SK-MEL-5 (cell line): ENCODE measurements at places on chromosomes 11 and 22.

DNA sequence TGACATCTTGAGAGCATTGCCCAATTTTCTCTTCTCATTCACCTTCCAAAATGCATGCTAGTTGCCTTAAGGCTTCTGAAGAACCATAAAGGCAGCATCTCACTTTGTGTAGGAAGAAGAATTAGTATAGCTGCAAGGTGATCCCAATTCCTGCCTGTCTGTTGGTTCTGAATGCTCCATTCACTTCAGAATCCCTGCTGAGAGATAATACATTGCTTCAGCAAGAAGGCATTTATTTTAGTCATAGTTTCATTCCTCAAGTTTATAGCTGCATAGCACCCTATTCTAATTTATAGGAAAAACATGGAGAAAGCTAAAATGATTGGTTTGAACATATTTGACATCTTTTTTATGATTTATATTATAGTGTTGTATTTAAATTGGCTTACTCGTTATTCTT is 181.3 kb downstream of the METTL15 start:
- DNase-seq = no peak

DNA sequence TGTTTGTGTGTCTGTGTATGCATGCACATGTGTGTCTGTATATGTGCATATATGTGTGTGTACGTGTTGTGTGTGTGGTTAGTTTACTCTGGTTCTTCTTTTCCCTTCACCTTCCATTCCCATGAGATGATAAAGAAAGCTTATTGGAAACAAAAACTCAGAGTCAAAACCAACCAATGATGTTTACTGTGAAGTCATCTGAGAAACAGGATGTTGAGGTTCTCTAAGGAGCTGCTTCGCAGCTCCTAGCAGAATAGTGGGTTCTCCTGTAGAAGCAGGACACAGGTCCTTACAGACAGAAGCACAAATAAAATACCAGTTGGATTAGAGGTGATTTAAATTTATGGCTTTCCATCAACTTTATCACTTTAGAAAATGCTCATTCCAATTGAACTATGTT is 256.1 kb upstream of the PLET1 start:
- no peak for DNase-seq

DNA sequence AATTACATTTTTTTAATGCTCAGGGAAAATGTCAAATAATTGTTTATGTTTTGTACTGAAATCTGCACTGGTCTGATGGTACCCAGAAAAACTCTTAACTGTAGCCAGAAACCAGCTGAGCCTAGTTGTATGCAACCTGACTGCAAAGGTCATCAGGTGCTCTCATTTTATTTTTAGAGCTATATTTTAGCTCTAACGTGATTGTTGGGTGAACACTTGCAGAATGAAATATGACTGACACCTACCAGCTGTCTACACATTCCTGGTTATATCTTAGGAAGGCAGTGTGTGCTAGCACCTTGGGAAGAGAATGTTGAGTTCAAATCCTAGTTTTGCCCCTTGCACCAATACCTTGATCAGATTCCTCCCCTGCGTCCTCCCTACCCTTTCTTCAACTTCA is 23.6 kb downstream of the PTPRJ start:
- DNase-seq = no peak

- no peak for DNase-seq
Measured at GRCh38 chr11:86211619-86212018, 32.9 kb upstream of the EED start.

GRCh38 chr22:42939941-42940653 is 74.9 kb downstream of the PACSIN2 start:
- peak; percentile 75 for DNase-seq

DNA sequence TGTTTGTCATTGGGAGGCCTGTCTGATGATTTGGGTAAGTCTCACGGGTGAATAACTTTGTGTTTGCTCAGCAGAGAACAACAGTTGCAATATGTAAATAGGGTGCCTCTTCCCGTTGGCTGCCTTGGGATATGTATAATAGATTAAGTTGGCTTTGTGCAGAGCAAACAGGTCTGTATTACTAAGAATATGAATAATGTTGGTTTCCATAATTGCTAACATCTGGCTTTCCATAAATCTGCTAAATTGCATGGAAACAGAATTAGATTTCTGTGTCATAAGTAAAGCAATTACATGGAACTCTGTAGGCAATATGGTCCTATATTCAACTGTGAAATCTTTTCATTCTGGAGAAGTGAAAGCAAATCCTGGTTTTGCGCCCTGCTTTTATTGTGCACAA is 636.0 kb upstream of the ANO5 start:
- DNase-seq = no peak

DNA sequence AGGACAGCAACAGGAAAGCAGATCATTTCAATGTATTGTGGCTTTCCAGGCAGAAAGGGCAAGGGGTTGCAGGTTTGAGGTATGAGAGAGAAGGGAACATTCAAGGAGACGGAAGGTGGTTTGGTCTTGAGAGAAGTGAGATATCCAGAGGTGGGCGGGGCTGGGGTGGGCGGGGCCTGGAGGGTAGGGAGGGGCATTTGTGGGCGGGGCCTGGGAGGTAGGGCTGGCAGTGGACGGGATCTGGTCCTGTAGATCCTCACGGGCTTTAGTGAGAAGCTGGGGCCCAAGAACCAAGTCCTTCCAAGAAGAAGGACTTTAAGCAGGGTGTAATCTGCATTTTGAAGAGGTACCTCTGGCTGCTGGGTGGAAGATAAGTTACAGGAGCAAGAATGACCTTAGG is 199.2 kb downstream of the MN1 start:
- peak; percentile 17 for DNase-seq

- no peak for DNase-seq
Measured at GRCh38 chr11:74476536-74476935, 9.2 kb upstream of the KCNE3 start.

DNA sequence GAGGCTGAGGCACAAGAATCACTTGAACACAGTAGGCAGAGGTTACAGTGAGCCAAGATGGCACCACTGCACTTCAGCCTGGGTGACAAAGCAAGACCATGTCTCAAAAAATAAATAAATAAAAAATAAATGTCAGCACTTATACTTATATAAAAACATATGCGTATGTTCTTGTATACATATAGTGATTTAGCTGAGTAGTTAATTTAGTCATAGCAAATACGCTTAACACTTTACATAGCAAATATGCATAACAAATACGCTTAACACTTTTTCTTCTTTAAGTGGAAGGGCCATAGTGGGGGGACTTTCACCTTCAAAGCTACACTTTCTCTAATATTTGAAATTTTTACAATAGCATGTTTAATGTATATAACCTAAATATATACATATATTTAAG is 64.0 kb upstream of the CAPRIN1 start:
- no peak for DNase-seq

DNA sequence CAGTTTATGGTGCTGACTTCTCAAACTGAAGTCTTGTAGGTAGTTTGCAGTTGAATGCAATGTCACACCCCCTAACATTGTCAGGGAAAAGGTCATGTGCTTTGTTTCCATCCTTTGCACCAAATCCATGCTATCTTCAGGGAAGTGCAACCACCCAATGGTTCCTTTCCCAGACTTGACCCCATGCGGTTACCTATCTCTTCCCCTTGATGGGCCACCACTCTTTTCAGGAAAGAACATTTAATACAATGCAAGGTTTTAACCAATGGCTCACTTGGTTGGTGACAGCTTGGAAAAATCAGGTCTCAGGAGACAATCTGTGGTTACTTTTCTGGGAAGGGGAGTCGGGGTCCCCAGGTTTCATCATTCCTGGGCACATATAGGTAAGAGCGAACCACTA is 2.1 kb downstream of the ABTB2 start:
- no peak for DNase-seq

- no peak for DNase-seq
Measured at GRCh38 chr11:125441648-125442410, 54.2 kb downstream of the FEZ1 start.

- no peak for DNase-seq
Measured at GRCh38 chr11:9839550-9839949, 175.7 kb downstream of the SWAP70 start.

- no peak for DNase-seq
Measured at GRCh38 chr22:49331878-49332277, 495.8 kb downstream of the BRD1 start.

DNA sequence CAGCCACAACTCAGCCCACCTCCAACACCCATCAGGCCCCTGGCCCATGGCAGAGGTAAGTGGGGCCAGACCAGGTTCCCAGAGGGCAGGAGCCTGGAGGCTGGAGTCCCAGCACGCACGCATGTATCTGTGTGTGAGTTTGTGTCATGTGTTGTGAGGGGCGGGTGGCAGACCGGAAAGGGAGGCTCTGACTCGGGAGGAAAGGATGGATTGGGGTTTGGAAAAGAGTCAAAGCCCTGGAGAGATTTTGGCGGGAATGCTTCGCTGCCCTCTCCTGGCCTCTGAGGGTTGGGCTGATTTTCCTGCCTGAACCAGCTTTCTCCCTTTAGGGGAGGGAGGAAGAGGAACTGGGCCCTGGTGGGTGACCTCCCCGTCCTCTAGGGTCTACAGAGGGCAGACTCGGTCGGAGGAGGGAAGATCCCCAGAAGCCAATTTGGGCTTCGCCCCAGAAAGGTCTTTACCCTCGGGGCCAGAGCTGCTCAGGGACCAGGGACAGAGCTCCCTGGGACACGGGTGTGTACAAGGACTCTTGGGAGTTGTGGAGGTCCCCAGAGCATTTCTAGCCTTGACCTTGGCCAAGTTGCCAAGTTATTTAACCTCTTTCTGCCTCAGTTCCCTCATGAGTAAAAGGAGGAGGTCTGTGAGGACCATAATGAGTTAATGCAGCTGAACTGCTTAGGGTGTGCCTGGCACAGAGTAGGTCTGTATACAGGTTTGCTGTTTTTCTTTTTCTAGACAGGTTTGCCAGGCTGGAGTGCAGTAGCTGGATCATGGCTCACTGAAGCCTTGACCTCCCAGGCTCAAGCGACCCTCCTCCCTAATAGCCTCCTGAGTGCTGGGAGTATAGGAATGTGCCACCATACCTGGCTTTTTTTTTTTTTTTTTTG is 6.9 kb downstream of the C11orf68 start:
- peak; percentile 65 for DNase-seq

DNA sequence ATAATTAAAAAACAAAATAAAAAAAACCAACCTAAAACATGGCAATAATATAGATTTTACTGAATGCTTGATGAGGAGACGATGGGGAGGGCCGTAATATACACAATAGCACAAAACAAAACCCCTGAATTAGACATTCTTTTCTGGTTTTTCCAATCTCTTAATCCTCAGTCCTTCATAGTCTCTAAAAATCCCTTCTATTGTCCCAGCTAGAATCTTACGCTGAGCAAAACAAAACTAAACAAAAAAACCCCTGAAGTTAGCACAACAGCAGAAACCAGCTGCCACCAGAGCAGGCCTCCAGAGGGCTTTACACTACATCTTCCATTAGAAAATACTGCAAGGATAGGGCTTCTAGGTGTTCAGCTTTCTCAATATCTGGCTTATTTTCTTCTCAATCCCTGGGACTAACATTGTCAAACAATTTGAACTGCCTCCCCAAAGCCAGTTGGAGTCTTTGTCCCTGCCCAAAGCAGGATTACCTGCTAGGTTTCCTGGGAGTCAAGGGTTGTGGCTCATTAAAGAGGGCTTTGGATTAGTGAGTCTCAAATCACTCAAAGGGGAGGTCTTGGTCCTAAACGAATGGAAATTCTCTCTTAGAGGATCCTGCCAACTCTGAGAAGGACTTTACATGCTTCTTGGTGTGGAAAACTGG is 2.1 kb upstream of the RNF26 start:
- DNase-seq = no peak

GRCh38 chr11:66466225-66467033 is at the start of gene PELI3:
PELI3 (plus strand) TSS chr11:66466905; CDS start chr11:66468129, 1,224 bp downstream.
- DNase-seq = peak; percentile 82

- no peak for DNase-seq
Measured at GRCh38 chr11:14320020-14320419, 39.0 kb downstream of the RRAS2 start.

DNA sequence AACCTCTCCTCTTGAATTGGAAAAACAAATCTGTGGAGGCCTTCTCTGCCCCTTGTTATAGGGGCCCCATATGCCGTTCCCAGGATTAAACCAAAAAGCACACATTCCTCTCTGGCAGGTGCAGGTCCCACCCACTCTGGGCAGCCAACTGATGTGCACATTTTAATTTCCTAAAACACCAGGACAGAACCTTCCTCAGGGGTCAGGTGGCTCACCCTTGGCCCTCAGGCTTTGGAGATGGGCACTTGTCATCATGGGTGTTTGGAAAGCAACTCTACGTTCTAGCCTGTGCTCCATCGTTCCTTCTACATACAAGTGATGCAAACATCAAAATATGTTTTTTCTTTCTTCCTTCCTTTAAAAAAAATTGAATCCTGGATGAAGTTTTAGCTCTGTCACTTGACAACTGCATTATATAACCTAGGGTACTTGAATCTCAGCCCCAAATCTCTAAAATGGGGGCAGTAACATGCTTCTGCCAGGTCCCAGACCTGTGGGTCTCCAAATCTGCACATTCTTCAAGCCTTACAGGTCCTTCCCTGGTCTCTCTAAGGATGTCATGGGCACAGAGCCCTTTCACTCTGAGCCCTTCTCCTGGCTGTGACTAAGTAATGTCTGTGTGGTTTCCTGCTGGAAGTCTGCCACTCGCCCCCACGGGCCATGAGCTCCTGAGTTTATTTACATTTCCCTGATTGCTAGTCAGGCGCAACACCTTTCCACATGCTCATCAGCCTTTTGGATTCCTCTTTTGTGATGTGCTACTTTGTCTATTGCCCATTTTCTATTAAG is 43.8 kb downstream of the KCNQ1OT1 start:
- no peak for DNase-seq

GRCh38 chr11:110454609-110455008 is 24.9 kb downstream of the FDX1 start:
- DNase-seq = no peak

DNA sequence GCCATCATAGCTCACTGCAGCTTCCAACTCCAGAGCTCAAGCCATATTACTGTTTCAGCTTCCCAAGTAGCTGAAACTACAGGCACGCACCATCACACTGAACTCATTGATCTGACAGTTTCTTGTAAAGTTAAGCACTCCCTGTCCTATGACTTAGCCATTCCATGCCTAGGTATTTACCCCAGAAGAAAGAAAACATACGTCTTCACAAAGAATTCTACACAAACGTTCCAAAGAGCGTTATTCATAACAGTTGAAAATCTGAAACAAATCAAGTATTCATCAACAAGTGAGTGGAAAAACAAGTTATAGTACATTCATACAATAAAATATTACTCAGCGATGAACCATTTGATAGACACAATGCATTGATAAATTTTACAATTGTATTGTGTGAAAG is 7.8 kb upstream of the NLRP10 start:
- peak; percentile 82 for DNase-seq
